ENCODE measurements at places on chromosomes 5 and 9. TPM values are rescaled to one million over a fixed set of nuclear protein-coding genes. Genes with fewer than 3 reads are reported as not detected.

The DBH gene
- not detected for total RNA-seq

The STPG3 gene
- not detected for total RNA-seq

The QRFP gene
- total RNA-seq, result not detected

The CYSRT1 gene
- total RNA-seq, result 0.14 TPM

The HTR1A gene
- total RNA-seq, result not detected

The PDE8B gene
- not detected for total RNA-seq

The CCNJL gene
- 6.6 TPM for total RNA-seq

The SPATA31A1 gene
- not detected for total RNA-seq

The SELENOP gene
- total RNA-seq, result 68.9 TPM
